ENCODE measurements at places on chromosomes 12 and 14.

- no peak for DNase-seq
These were observed 177.5 kb downstream of the PELI2 start for GRCh38 chr14:56295743-56296142.

GRCh38 chr12:77630344-77630743, 200.3 kb upstream of the NAV3 start:
- no peak for DNase-seq

- DNase-seq = no peak
These were observed 44.9 kb upstream of the GAS2L3 start for GRCh38 chr12:100528471-100529127.

DNA sequence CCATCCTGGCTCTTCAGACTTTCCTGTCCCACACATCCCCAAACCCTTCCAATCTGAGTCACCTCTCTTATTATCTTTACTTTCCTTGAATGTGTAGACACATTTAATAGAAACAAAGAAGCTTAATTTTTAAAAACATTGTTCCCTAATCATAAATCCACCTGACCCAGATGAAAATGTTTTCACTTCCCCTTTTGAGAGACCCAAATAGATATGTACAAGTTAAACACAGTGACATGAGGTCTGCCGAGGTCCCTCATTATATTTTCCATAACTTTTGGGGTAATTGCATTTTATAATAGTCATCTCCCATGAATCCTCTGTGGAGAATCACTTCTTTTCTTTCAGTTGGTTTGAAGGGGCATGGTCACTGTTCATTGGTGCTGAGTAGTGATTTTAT, 191.1 kb downstream of the GRIN2B start:
- DNase-seq = no peak

- no peak for DNase-seq
These were observed 1009.7 kb downstream of the VRK1 start for GRCh38 chr14:97806891-97807290.

- DNase-seq = no peak
These were observed 10.0 kb downstream of the SPRING1 start for GRCh38 chr12:116727891-116728290.

DNA sequence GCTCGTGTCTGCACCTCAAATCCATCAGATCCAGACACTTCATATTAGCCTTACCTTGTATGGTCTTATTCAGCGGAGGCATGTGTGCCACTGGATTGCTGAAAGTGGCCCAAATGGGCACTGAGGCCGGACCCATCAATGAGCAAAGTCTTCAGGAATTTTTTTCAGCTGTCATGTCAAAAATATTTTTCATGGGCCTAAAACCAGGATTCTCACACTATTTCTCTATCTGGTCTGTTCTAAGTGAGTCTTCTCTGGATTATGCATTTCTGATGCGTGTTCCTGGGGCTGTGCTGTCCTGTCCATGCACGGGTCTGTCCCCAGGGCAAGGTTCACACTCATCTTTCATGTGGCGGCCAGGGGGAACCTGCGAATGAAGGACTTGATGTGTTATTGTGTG, 94.6 kb downstream of the KCNA5 start:
- DNase-seq = no peak

DNA sequence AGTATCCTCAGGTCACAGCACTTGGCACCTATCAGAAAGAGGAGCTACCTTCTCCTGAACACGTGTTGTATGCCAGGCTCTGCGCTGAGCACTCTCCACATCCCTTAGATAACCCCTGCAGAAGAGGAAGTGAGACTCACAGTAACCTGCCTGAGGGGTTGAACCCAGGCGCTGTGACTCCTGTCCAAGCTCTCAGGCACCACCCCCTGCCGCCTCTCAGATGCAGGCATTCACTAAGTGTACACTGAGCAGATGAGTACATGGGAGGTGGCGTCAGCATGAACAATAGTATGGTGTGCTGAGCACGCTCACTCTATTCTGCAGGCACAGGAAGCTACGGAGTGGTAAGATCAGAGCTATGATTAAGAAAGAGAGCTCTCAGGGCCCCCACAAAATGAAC, 21.0 kb upstream of the RIC8B start:
- DNase-seq = peak; percentile 48

- no peak for DNase-seq
These were observed 100.7 kb upstream of the SLC38A4 start for GRCh38 chr12:46926526-46926925.

DNA sequence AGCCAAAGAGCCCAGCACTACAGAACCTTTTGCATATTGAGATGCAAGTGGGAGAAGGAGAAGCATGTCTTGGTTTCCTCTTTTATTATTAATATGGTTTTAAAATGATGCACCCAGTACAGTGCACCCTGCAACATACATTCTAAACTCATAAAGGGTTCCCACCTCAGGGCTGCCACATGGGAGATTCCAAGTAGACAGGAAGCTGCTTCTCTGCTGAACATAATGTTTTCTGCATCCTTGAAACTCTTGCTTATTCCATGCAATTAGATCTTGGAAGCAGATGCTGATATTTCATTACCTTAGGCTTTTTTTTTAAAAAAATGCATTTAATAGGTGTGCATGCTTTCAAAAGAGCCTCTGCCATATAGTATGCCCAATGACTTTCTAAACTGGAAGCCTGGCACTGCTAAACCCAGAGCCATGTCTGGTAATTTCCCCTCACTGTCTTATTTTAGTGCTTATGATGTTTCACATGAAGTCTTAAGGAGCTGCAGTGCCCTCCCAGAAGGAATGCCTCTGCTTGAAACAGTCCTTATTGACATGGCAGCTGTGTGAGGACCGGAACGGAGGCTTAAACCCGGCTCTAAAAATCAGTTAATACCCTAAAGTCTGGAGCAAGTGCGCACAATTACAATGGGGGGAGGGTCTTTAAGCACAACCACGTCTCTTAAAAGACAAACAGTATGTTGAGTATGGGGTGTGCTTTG, 2.0 kb upstream of the SIX1 start:
- DNase-seq = no peak

DNA sequence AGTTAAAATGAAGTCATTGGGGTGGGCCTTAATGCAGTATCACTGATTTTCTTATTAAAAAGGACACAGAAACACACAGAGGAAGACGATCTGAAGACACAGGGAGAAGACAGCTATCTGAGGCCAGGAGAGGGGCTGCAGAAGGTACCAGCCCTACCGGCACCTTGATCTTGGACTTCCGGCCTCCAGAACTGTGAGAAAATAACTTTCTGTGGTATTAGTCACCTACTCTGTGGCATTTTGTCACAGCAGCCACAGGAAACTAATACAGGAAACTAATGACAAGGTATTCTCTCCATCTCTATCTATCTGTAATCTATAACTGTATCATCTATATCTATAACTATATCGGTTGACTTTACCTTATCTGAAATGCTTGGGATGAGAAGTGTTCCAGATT, 1149.5 kb downstream of the BCL11B start:
- DNase-seq = no peak

GRCh38 chr12:125387206-125387605, 322.0 kb downstream of the AACS start:
- no peak for DNase-seq

GRCh38 chr12:32583534-32583933, 95.6 kb upstream of the DNM1L start:
- no peak for DNase-seq

- DNase-seq = no peak
These were observed 165.1 kb downstream of the DAD1 start for GRCh38 chr14:22423958-22424357.

DNA sequence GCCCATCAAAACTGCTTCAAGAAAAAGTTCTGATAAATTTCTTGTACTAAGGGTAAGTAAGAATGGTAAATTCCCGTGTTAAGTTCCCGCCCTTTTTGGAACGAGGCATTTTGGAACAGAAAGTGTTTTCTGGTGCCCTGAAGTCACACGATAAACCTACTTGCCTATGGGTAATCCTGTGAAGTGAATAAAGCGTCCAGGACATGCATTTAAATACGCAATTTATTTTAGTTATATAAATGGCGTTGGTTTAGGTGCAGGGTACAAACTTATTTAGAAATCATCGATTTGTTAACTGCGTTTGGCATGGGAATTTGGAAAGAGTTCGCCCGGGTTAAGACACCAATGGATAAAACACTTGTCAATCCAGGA, 715 bp upstream of the RAP1B start:
- no peak for DNase-seq

DNA sequence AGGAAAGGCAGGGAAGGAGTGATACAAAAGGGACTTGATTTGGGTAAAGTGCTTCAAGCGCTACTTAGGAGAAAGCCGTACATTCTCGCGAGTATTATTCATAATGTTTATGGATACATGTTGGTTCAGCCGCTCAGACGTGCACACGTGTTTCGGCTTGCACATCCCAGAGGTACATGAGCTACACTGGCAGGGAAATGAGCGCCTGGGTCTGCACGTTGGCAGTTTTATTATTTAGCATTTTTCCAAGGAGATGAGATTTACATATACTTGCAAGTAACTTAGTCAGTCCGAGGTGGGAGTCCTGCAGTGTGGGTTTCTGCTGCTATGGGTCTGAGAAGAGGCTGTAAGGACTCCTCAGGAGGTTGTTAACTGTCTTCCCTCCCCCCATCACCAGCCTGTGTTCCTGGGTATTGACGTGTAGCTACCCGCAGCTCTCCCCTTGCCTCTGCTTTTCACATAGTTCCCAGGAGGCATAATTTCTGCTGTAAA, 1.5 kb downstream of the PRKCH start:
- DNase-seq = no peak

GRCh38 chr12:92759634-92760268, 57.0 kb downstream of the PLEKHG7 start:
- DNase-seq = no peak

DNA sequence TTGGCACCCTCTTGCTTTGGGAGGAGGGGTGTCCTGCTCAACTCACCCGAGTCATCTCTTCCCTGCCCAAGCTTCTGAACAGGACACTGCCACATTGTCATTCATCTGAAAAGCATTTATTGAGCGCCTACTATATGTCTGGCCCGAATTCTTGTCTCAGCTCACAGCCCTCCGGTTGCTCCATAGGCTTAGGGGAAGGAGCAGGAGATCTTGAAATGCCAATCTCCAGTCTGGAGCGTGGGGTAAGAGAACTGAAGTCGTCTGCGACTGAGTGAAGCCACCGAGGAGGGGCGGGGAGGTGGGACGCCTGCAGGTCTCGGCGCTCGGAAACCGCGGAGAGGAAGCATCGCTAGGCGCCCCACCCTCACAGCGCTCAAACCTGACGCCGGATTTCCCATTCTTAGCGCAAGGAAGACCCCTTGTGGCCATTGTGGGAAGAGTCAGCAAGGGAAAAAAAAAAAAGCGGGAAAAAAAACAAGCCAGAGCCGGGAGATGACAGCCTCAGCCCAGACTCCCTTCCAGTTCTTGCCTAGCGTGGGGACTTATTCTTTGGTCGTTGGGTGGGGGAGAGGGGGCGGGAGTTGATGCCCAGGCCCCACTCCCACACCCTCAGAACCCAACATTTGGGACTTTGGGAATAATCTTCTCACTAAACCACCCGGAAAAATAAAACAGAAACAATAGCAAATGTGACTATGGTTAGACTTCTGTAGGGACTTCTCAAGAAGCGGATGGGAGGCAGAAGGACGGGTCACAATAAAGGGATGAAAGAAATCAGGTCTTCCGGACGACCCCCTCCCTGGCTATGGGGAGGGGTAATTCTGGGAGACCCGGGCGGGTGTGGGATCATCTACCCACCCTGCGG, 28.2 kb upstream of the SMUG1 start:
- DNase-seq = peak; percentile 44

GRCh38 chr12:47989023-47989417, 15.3 kb downstream of the COL2A1 start:
- no peak for DNase-seq

- no peak for DNase-seq
These were observed 25.5 kb downstream of the SERPINA11 start for GRCh38 chr14:94427016-94427613.

DNA sequence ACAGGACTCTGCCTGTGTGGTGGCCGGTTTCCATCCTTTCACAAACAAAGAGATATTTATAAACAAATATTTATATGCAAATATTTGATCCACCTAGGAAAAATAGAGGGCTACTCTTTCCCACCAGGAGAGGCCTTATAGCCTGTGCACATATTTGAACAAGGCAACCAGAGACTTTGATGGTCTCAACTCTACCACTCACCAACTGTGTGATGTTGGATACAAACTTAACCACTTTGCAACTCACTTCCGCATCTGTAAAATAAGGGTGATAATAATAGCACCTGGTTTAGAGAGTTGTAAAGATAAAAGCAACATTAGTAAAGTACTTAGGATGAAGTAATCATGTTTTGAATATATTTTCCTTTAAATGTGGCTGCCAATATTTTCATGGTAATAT, 1.5 kb upstream of the CLEC12A start:
- DNase-seq = no peak

GRCh38 chr12:106149096-106149784, 10.5 kb upstream of the NUAK1 start:
- no peak for DNase-seq

- DNase-seq = peak; percentile 36
These were observed 136.5 kb upstream of the AMIGO2 start for GRCh38 chr12:47216150-47216677.

DNA sequence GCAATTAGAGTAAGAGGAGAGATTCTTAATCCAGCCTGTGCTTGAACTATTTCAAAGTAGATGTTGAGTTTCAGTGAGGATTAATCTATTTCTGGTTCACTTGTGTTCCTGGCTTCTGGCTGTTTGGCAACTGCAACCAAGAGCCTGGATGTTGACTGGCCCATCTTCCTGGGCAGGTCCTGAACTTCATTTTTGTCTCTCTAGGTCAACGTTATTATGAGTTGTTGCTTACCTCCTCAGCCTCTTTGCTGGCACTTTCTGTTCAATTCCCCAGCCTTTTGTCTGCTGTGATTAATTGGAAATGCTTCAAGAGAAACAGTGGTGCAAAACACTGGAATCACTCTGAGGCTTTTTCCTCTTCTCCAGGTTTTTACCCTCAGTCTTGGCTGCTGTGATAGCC, 56.8 kb downstream of the TMEM132D start:
- no peak for DNase-seq

- DNase-seq = no peak
These were observed 8.5 kb downstream of the RARG start for GRCh38 chr12:53223389-53224060.
